M059J (cell line): ENCODE measurements at places on chromosomes 6 and 20. TPM values are rescaled to one million over a fixed set of nuclear protein-coding genes. Genes with fewer than 3 reads are reported as not detected.

DNA sequence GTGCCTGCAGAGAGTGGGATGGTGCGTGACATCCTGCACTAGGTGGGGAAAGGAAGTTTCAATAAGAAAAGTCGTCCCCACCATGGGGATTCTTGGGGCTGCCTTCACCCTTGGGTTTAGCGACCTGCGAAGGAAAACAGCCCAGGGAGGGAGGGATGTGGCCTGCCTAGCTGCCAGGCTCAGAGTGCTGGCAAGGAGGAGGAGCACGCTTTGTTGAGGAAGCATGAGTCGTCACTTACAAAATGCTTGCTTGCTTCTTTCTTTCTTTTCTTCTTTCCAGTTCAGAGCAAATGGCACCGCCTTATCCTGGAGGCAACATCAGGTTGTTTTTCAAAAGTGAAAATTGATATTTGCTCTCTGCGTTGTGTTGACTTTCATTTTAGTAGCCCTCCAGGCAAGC lies 123.2 kb downstream of the TFAP2C start:
- peak; percentile 35 for DNase-seq

DNA sequence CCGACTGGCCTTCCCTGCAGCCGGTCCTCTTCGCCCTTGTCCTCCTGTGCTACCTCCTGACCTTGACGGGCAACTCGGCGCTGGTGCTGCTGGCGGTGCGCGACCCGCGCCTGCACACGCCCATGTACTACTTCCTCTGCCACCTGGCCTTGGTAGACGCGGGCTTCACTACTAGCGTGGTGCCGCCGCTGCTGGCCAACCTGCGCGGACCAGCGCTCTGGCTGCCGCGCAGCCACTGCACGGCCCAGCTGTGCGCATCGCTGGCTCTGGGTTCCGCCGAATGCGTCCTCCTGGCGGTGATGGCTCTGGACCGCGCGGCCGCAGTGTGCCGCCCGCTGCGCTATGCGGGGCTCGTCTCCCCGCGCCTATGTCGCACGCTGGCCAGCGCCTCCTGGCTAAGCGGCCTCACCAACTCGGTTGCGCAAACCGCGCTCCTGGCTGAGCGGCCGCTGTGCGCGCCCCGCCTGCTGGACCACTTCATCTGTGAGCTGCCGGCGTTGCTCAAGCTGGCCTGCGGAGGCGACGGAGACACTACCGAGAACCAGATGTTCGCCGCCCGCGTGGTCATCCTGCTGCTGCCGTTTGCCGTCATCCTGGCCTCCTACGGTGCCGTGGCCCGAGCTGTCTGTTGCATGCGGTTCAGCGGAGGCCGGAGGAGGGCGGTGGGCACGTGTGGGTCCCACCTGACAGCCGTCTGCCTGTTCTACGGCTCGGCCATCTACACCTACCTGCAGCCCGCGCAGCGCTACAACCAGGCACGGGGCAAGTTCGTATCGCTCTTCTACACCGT lies 6.1 kb downstream of the UBD start:
- no peak for DNase-seq

Gene PRSS35
- 0.25 and 0.49 TPM in 2 replicates for total RNA-seq

DNA sequence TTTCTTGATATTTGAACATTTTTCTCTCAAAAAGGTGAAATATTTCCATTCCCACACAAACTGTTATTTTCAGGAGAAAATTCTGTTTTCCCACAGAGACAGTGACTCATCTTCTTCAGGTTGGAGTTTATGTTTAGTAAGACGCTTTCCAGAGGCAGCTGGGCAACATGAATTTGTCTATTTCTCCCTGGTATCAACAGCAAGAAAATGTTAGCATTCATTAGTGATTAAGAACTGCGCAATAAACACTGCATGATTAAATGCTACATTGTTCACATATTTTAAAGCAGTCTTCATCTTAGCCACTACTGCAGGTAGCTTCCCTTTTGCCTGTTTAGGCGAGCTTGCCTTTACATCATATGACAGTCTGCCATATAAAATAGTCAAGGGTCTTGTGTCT lies 295.7 kb downstream of the C6orf118 start:
- DNase-seq = peak; percentile 44

DNA sequence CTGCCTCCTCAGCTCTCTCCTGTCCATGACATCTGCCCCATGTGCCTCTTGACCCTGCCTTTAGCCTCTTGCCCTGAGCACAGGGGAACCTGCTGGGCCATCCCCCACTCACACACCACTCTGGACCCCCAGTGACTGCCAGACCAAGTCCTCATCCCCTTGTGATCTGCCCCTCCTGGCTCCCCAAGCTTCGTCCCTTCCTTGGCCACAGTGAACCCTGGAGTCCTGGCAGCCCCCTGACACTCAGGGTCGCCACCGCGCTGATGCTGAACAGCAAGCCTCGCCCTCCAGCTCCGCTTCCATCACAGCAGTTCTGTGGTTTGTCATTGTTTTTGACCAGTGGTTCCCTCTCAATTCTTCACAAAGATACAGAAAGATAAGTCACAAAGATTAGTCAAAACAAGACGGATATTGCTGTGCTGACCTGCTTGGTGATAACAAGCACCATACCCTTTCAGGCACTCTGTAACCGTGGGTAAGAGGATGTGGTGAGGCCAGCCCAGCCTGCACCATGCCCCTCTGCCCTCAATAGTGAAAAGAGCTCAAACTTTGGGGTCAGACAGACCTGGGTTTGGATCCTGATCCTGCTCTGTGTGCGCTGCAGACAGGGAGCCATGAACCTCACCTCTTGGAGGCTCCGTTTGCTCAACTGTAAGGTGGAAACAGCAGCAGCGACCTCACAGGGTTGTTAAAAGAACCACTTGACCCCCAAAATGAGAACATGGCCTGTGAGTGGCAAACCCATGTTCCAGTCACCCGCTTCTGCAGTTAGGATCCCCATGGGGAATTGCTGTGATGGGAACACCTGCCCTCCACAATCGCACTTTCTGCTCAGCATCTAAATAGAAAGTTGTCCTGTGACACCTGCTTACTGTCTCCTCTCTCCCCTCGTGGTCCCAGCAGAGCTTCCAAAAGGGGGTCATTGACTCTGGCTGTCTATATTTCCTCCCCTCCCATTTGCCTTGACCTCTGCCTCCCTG lies 114.5 kb downstream of the TOX2 start:
- no peak for DNase-seq

DNA sequence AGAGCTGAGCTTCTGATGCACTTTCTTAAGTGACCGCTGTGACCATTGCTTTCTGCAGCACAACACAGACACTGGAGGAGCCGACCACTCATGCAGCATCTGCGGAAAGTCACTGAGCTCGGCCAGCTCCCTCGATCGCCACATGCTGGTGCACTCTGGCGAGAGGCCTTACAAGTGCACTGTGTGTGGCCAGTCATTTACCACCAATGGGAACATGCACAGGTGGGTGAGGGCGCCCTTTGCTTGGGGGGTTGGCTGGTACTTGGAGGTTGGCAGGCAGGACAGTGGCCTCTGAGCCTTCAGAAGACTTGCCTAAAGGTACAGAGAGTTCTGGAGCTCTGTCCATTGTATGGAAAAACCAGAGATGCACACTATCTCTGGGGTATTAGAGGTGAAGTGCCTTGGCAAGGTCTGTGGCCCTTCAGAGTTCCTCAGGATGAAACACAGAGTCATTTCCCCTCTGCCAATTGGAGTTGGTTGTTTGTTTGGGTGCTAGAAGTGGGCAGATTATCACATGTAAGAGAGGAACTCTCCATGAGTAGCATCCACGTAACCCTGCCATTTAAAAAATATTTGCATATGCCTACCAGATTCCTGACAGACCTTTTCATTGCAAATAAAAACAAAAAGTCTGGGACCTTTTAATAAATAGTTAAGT lies 81.5 kb downstream of the RREB1 start:
- no peak for DNase-seq

DNA sequence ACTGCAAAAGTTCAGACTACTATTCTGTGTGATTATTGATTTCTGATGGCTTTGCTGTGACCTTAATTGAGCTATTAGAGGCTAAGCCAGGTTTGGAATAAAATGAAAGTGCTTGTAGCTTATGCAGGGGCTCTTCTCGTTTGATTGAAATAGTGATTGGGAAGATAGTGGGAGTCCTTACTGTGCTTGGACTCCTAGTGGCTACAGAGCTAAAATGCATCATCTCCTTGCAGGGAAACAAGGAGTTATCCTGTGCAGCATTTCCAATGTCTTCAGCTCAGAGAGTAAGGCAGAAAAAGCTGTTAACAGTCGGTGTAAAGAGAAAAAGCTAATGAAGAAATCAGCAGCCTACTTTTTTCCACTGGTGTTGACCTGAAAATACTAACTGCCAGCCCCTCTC lies 173.5 kb downstream of the SLC35F1 start:
- DNase-seq = no peak

DNA sequence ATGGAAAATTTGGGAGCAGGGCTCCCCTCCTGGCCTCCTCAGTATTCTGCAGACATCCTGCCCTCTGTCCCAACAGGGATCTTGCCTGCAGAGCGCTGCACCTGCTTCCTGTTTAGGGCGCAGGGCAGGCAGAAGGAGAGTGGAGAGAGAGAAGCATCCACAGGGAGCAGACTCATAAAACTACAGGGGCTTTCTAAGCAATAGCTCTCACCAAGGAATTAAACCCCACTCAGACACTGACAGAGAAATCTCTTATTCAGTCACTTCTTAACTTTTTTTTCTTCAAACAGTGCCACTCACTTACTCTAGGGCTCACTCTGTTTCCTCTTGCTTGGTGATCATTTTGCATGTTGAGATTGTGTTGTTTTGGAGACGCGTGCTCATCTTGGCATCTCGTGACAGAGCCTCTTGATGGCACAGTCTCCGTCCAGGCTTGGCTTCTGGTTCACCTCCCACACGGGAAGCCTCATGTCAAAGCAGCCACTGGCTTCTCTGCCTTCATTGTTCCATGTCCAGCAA lies 153.1 kb upstream of the INSM1 start:
- no peak for DNase-seq

- peak; percentile 28 for DNase-seq
Observed at GRCh38 chr6:83536034-83536646, 23.8 kb downstream of the PRSS35 start.

- DNase-seq = peak; percentile 91
Observed at GRCh38 chr20:41631826-41632225, 13.6 kb upstream of the CHD6 start.

DNA sequence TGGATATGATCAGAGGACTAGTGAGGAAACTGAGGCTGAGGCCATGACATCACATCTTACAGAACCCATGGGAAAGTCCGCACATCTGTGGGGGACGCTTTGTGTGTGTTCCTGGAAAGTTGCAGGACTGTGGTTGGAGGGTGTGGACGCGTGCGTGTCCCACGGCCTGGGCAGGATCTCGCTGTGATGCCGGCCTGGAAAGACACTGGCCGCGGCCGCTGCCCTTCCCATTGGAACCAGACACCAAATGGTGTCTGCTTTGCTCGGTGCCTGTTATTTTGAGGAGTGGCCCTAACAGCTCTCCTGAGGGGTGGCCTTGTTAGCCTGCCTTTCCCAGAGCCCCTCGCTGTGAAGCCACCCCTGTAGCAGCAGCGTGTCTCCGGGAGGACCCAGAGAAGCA lies 41.1 kb downstream of the DLL1 start:
- DNase-seq = no peak

Gene DACT2
- total RNA-seq = not detected in 2 replicates
